ENCODE measurements at places on chromosomes 12 and 14.

DNA sequence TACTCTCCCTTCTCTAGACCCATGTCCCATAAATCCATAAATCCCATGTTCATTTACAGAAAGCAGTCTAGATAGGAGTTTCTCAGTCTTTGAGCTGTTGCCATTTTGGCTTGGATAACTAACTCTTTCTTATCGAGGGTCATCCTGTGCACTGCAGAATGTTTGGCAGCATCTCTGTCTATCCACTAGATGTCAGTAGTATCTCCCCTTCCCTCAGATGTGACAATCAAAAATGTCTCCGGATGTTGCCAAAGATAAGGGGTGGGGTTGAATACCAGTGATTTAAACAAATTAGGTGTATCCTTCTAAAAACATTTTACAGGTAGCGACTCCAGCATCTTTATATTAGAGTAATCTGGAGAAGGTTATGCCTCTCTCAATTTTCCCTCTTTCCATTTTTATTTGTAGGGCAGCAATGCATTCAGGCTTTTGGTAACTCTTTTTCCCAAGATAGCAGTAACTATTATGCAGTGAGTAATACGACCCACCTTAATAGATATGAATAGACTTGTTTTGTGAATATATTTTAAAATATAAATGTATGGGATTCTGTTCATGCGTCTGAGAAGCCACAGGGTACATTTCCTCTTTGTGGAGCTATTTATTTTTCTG is 100.7 kb downstream of the LRRK2 start:
- peak; percentile 0 for DNase-seq

DNA sequence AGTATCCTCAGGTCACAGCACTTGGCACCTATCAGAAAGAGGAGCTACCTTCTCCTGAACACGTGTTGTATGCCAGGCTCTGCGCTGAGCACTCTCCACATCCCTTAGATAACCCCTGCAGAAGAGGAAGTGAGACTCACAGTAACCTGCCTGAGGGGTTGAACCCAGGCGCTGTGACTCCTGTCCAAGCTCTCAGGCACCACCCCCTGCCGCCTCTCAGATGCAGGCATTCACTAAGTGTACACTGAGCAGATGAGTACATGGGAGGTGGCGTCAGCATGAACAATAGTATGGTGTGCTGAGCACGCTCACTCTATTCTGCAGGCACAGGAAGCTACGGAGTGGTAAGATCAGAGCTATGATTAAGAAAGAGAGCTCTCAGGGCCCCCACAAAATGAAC is 21.0 kb upstream of the RIC8B start:
- DNase-seq, result no peak

GRCh38 chr14:38412654-38413053 is 156.8 kb upstream of the CLEC14A start:
- DNase-seq, result no peak

GRCh38 chr12:57893431-57894353 is 47.2 kb upstream of the CTDSP2 start:
- DNase-seq, result peak; percentile 57

DNA sequence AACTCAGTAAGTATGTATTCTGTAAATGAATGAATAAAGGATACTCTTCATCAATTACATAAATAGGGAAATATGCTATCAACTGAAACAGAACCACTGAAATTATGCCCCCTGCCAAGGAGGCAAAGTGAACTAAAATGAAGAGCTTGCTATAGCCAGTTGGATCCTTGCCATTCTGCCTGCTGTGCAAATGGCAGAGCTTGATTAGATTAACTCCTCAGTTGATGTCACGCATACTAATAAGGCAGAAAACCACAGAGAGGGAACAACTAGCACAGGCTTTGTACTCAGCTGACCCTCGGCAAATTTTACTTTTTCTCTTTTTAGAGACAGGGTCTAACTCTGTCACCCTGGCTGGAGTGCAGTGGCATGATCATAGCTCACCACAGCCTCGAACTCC is 36.7 kb upstream of the FERMT2 start:
- DNase-seq, result no peak

GRCh38 chr12:12877781-12878455 is 13.4 kb upstream of the GPRC5A start:
- DNase-seq, result no peak

DNA sequence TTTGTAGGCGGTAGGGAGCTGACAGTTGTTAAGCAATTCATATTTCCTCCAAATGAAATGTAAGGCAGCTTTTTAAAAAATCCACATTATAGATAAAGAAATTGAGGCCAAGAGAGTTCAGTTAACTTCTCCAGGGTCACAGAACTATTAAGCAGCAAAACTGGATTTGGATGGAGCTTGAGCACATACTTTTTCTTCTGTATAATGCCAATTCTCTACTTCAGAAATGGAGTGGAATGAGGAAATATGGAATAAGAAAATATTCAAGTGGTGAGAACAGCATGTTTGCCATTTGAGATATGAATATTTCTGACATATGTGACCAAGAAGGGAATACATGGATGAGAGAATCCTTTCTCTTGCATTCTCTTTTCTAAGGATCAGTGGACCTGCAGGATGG is 233.1 kb downstream of the FOXG1 start:
- DNase-seq, result no peak

DNA sequence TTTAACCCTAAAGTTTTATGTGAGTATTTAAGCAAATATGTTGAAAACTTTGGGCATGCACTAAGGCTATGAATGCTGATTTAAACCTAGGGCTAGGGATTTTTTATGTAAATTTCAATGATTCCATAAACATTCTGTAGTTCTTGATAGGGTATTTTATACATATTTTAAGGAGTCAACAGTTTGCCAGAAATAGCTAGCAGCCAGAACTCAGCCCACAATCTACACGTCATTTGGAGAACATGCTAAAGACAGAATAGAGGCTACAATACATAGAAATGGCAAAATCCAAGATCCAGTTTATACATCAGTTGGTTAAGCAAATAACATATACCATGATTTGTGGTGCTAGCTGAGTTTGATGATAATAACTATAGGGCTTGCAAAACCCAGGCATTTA is 184.7 kb downstream of the TMEM117 start:
- no peak for DNase-seq

Data from HTR-8/SVneo (cell line).